Smooth muscle cell of the pulmonary artery (primary cell): ENCODE measurements at places on chromosomes 13 and 19. TPM values are rescaled to one million over a fixed set of nuclear protein-coding genes. Genes with fewer than 3 reads are reported as not detected.

Gene SLC25A41
- total RNA-seq = 0.07 TPM in 1 of 2 replicates, not detected in the other

Gene CELF5
- total RNA-seq = 0.10 TPM in 1 of 2 replicates, not detected in the other

Gene PSG11
- total RNA-seq = not detected in 2 replicates

Gene ZSWIM4
- total RNA-seq = 8.0 and 19.4 TPM in 2 replicates

Gene GFY
- not detected in 2 replicates for total RNA-seq

Gene FSD1
- total RNA-seq = 7.8 and 10.4 TPM in 2 replicates

Gene MAST3
- 8.4 and 8.5 TPM in 2 replicates for total RNA-seq
